ENCODE measurements at places on chromosomes 12 and 14. TPM values are rescaled to one million over a fixed set of nuclear protein-coding genes. Genes with fewer than 3 reads are reported as not detected.

DNA sequence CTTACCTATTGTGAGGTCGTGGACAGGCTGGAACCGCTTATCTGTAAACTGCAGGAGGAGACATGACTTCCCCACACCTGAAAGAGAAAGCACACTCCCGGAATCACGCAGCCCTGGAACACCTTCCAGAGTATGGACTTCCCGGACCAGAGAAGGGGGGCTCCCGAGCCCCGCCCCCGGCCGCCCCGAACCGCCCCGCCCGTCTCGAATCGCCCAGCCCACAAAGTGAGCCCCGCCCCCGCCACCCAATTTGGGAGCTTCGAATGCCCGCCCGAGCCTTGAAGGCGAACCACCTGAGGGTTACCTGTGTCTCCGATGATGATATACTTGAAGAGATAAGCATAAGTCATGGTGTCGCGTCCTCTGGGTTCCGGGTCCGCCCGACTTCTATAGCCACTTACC, 235 bp downstream of the RAB2B start:
- H3K27ac ChIP-seq, result peak overlapping the region; percentile 87
- no peaks in the 10 kb centered on the region for H3K27me3 ChIP-seq
- peaks cover 34% of the 10 kb centered on the region for H3K4me1 ChIP-seq
- DNase-seq, result peak; percentile 88
- H3K4me3 ChIP-seq, result peak overlapping the region; percentile 87

- H3K27me3 ChIP-seq, result no peaks in the 10 kb centered on the region
- no peak overlapping the region for H3K27ac ChIP-seq
- no peak for DNase-seq
- peaks cover 38% of the 10 kb centered on the region for H3K36me3 ChIP-seq
- no peaks in the 10 kb centered on the region for H3K4me1 ChIP-seq
- H3K4me3 ChIP-seq, result no peak overlapping the region
Observed at GRCh38 chr12:132664206-132665148, 22.7 kb downstream of the POLE start.

GRCh38 chr14:54922598-54922997, 20.0 kb upstream of the GCH1 start:
- H3K4me1 ChIP-seq, result peaks cover 6% of the 10 kb centered on the region
- H3K36me3 ChIP-seq, result no peaks in the 10 kb centered on the region
- H3K27me3 ChIP-seq, result no peaks in the 10 kb centered on the region
- H3K4me3 ChIP-seq, result no peak overlapping the region
- no peak overlapping the region for H3K27ac ChIP-seq

- peaks cover 84% of the 10 kb centered on the region for H3K27me3 ChIP-seq
- H3K4me3 ChIP-seq, result no peak overlapping the region
- H3K36me3 ChIP-seq, result no peaks in the 10 kb centered on the region
Observed at GRCh38 chr12:54030889-54031471, 1.9 kb upstream of the HOXC5 start.

- no peaks in the 10 kb centered on the region for H3K27me3 ChIP-seq
- H3K4me3 ChIP-seq, result no peak overlapping the region
- no peaks in the 10 kb centered on the region for H3K4me1 ChIP-seq
- peaks cover 2% of the 10 kb centered on the region for H3K36me3 ChIP-seq
Observed at GRCh38 chr12:92786045-92786444, 83.3 kb downstream of the PLEKHG7 start.

GRCh38 chr14:103105580-103106150, 11.1 kb downstream of the EXOC3L4 start:
- peaks cover 6% of the 10 kb centered on the region for H3K36me3 ChIP-seq
- H3K4me3 ChIP-seq, result peak overlapping the region; percentile 71
- peaks cover 87% of the 10 kb centered on the region for H3K4me1 ChIP-seq
- DNase-seq, result no peak

DNA sequence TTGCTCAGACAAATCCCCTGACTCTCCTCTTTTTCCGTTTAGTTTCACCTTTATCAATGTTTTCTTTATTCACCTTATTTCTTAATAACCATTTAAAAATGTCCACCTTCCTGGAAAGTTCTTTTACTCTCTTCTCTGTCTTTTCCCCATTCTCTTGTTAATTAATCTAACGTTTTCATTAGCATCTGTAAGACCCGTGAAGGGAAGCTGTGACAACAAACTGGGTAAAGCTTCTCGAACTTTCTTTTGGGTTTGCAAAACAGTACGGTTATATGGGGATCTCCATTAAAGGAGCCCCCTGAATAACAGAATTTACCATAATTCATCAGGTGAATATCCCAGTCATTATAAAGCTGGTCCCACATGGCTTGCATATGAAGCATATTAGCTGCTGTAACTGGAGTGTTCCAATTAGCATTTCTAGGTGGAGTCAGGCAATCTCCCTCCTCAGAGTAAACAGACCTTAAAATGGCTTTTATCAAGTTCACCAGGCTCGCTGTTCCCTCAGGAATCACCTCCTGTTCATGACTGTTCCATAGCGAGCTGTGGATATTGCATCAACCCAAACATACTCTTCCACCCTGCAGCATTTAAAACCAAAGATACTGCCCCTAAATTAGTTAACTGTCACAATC, 42.4 kb downstream of the TMEM30B start:
- DNase-seq, result no peak
- no peaks in the 10 kb centered on the region for H3K36me3 ChIP-seq
- no peak overlapping the region for H3K4me3 ChIP-seq
- H3K27ac ChIP-seq, result no peak overlapping the region

DNA sequence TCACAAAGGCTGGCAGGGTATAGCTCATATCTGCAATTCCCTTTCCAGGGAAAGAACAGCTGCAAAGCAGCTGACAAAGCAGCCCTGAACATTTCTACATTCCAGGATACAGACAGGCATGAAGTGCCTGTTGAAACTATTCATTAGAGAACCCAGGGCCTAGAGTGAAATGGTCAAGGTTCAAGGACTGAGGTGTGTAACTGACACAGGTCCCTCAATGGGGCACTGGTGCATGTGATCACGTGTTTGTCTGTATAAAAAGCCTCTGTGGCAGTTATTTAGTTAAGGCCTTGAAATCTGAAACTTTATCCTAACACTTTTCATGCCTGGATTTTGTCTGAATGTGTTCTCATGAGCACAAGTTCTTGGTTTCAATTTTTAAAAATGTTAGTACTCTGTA, 47.1 kb downstream of the GIT2 start:
- H3K4me1 ChIP-seq, result peaks cover 75% of the 10 kb centered on the region
- peak; percentile 99 for DNase-seq
- H3K27ac ChIP-seq, result peak overlapping the region; percentile 76
- H3K36me3 ChIP-seq, result peaks cover 11% of the 10 kb centered on the region
- no peaks in the 10 kb centered on the region for H3K27me3 ChIP-seq

DNA sequence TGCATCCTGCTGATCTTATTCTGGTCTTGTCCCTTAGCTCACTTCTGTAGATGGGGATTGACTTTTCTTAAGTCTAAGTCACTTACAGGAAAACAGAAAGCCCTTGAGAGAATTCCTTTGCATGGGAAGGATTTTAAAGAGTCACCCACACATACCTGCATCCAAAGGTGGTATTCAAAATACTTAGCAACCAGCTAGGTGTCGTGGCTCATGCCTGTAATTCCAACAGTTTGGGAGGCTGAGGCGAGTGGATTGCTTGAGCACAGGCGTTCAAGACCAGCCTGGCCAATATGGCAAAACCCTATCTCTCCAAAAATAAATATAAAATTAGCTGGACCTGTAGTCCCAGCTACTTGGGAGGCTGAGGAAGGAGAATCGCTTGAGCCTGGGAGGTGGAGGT, 14.2 kb downstream of the FGF6 start:
- H3K27ac ChIP-seq, result no peak overlapping the region
- no peak for DNase-seq
- no peak overlapping the region for H3K4me3 ChIP-seq

- DNase-seq, result no peak
- H3K4me3 ChIP-seq, result no peak overlapping the region
- H3K36me3 ChIP-seq, result peaks cover 36% of the 10 kb centered on the region
- H3K27ac ChIP-seq, result no peak overlapping the region
- no peaks in the 10 kb centered on the region for H3K4me1 ChIP-seq
Observed at GRCh38 chr14:103488960-103489359, 33.7 kb downstream of the CKB start.

- no peaks in the 10 kb centered on the region for H3K4me1 ChIP-seq
- H3K4me3 ChIP-seq, result no peak overlapping the region
- H3K27me3 ChIP-seq, result no peaks in the 10 kb centered on the region
- peaks cover 4% of the 10 kb centered on the region for H3K36me3 ChIP-seq
Observed at GRCh38 chr12:23617749-23618148, 331.7 kb downstream of the SOX5 start.

The DAO gene
- 1.1 TPM for total RNA-seq
